ENCODE measurements at places on chromosomes 6 and 20. TPM values are rescaled to one million over a fixed set of nuclear protein-coding genes. Genes with fewer than 3 reads are reported as not detected.

- DNase-seq = peak; percentile 63
Measured at GRCh38 chr6:32941214-32941768, 463 bp upstream of the HLA-DMB start.

GRCh38 chr6:117483645-117484016 lies 1.2 kb downstream of the DCBLD1 start:
- DNase-seq = no peak

GRCh38 chr20:11018668-11019170 lies 344.9 kb upstream of the JAG1 start:
- DNase-seq = no peak

Gene PPP1R16B
- total RNA-seq = 0.14 TPM

All from kidney epithelial cell (primary cell).